NCI-H1436 (cell line): ENCODE measurements at places on chromosomes 4 and X.

DNA sequence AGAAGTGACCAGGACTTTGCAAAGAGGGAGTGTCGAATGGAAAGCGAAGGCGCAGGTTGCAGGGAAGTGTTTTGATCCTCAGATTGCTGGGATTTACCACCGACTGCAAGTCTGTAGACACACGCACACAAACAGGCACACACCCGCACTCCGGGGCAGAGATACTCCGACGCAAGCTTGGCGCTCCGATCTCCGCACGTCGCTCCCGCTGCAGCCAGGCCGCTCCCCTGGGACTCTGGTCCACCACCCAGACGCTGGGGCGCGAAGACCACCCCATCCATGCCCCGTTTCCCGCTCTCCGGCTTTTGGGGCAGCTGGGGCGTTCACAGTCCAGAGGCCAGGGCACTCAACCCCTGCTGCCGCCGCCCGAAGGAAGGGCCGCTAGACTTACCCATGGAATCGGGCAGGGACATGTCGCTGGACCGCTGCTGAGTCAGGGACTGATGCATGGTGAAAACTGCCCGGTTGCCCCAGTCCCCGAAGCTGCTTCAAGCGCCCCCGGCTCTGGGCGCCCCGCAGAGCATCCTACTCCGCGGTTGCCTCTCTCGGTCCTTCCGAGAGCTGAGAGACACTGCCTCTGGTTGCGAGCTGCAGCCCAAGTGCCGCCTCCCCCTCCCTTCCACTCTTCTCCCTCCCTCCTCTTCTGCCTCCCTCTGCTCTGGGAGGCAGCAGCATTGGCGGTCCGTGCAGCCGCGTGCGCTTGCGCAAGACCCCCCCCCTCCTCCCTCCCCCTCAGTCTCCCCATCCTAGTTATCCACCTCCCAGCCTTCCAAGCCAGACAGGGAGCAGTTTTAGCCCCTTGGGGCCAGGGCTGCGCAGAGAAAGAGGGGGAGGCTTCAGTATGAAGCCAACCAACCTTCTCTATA is at the start of gene TMEM255A:
TSS of gene TMEM255A (minus strand) at position 601 of the 866 bp plus-strand sequence. CDS start at position 449, 152 bp downstream.
- peak; percentile 76 for DNase-seq

DNA sequence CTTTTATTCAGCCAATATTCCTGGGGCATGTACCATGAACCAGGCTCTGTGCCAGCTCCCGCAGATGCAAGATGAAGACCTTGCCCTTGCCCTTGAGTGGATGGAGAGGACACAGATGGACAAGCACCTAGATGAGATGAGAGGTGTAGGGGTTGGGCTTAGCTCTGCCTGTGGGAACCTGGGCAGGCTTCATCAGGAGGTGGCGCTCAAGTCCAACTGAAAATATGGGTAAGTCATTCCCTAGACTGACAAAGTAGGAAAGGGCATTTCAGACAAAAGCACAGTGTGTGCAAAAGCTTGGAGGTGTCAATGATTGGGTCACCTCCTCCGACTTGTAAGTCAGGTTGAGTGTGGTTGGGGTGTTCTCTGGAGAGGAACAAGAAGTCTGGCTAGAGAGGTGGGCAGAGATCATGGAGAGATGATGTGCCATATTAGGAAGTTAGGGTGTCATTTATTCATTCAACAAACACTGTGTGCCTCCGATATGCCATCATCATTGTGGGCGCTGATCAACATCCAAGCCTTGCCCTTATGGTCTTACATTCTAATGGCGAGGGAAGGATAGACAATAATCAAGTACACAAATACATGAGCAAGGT is 64.6 kb downstream of the ANAPC4 start:
- DNase-seq = peak; percentile 58

DNA sequence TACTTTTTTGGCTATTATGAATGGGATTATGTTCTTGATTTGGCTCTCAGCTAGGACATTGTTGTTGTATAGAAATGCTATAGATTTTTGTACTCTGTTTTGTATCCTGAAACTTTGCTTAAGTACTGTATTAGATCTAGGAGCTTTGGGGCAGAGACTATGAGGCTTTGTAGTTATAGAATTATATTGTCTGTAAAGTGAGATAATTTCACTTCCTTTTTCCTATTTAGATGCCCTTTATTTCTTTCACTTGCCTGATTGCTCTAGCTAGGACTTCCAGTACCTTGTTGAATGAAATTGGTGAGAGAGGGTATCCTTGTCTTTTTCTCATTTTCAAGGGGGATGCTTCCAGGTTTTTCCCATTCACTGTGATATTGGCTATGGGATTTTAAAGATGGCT is 28.1 kb downstream of the ADAM29 start:
- no peak for DNase-seq

- no peak for DNase-seq
Measured at GRCh38 chrX:68570598-68570997, 71.7 kb downstream of the YIPF6 start.

- no peak for DNase-seq
Measured at GRCh38 chr4:109065006-109065405, 237.5 kb downstream of the COL25A1 start.

GRCh38 chrX:17964871-17965270 is 103.8 kb upstream of the RAI2 start:
- DNase-seq = no peak

DNA sequence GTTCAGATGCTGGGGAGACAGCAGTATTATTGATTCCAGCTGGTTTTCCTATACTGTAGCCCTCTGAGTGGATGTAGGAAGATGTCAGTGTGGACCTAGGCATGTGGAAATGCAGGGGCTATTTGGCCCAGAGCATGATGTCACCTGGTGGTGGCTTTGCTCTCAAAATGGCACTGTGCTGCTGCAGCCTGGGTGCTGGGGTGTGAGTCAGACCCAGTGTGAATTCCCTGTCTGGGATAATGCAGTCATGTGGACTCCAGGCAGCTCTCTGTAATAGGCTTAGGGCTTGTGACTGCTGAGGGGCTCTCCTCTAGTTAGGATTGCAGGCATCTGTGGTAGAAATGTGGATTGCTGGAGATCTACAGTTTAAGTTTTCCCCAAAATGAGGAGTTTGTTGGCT is 70.7 kb downstream of the DCAF8L2 start:
- no peak for DNase-seq

DNA sequence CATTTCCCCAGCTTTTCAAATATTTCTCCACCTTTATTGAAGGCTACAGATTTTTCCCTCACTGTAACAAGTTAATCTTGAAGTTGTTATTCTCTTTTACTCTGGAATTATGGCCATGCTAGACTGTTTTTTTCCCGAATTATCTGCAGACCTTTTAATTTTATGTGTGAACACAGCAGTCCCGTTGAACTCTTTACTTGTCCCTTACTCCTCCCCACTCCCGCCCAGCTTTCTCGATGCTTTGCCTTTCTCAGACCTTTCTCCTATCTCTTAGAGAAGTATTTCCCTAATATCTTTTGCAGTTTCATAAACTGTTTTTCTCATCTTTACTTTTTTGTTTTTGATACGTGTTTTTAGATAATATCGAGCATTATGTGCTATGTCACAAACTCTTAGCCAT is 776 bp downstream of the CEP44 start:
- no peak for DNase-seq

- DNase-seq = no peak
Measured at GRCh38 chr4:33091961-33092360, 2371.8 kb downstream of the PCDH7 start.

DNA sequence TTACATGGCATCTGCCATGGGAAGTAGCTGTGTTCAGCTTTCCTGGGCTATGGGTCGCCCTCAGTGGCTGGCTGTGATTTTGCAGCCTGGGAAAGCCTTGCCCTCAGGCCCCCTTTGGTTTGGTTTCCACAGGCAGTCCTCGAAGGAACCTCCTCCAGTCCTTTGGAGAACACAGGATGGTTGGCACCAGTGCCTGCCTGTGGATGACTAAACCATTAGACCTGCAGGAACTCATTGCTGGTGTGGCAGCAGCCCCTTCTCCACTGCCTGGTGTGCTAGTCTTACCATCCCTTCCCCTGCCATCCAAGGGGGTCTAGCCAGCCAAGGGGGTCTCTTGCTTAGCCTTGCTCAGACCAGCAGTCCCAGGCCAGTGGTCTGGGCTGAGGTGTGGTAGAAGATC is 71.4 kb upstream of the PJA1 start:
- no peak for DNase-seq

DNA sequence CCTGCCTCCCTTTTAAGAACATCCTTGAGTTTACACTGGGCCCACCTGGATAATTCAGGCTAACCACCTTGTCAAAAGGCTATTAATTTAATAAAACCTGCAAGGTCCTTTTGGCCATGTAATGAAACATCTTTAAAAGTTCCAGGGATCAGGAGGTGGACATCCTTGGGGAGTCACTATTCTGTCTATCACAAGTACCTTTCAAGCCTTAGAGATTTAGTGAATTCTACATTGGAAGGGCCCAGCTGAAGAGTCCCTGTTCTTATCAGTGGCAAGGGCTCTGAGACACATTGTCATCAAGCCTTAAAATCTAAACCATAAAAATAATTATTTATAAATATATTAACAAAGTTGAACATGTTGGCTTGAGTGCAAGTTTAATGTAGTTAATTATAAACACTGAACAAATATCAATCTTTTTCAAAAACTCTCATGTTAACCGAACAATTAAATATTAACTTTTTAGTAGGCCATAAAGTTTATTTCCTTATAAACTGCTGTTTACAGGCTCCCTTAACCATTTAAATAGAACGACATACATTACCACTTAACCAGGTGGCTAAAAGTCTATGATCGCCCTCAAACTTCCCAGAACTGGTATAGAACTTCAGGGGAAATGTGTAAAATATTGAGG is 104.4 kb upstream of the CBR4 start:
- DNase-seq = no peak

GRCh38 chr4:82584931-82585330 is 23.1 kb upstream of the TMEM150C start:
- no peak for DNase-seq

- DNase-seq = no peak
Measured at GRCh38 chrX:2676794-2677675, 14.1 kb upstream of the CD99 start.
